Progenitor cell of endocrine pancreas (in vitro differentiated cells): ENCODE measurements at places on chromosomes 1 and 21. TPM values are rescaled to one million over a fixed set of nuclear protein-coding genes. Genes with fewer than 3 reads are reported as not detected.

DNA sequence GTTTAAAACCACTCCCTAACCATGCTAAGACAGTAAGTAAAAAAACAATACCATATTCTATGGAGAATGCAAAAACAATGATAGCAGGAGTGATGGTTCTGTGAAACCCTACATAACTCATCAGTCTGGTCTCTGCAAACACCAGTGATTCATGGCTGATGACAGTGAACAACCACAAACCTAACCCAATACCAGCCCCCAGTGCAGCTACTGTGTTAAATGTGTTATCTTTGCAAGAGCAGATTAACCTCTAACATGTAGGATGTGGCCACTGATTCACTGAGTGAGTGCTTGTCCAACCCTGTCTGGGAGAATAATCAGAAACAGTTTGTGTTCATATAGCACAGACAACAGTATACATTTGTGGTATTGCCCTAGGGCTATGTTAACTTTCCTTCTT, 100.2 kb upstream of the COG2 start:
- DNase-seq = no peak

DNA sequence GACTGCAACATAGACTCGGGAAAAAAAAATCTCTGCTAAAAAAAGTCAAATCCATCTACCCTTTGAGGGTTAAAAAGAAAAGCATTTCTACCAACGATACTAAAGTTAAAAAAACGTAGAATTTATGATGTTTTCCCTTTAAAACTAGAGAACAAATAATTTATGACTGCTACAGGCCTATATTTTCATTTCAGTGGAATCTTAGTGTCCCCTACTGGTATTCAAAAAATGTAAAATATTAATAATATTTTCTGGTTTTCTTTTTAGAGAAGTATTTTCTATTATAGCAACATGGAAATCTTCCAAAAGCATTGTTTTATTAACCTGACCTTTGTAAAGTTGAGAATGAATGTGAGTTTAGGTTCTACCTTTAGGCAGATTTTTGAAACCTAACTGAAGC, 1582.2 kb downstream of the MRPL39 start:
- no peak for DNase-seq

GRCh38 chr21:37088186-37088735, 15.2 kb downstream of the TTC3 start:
- no peak for DNase-seq

- DNase-seq = no peak
Measured at GRCh38 chr1:5647234-5647633, 345.0 kb downstream of the NPHP4 start.

The SFPQ gene
- total RNA-seq = 651 and 653 TPM in 2 replicates

The APCS gene
- not detected in 2 replicates for total RNA-seq
